Adipocyte (in vitro differentiated cells): ENCODE measurements at places on chromosomes 2 and 18.

DNA sequence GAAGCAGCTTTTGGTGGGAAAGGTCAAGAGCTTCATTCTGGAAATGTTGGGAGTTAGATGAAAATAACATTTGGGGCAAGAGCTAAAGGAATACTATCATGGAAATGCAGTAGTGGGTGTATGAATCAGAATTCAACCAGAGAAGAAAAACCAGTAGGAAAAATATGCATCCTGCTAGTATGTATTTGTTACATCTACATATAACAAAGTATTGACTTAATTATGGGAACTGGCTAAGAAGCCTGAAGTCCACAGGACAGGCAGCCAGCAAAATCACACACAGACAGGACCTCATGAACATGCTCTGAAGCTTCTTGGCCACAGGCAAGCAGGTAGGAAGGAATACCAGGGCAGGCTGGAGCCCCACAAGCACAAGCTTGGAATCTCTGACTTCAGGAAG, 185.8 kb downstream of the FBXO15 start:
- DNase-seq, result no peak

DNA sequence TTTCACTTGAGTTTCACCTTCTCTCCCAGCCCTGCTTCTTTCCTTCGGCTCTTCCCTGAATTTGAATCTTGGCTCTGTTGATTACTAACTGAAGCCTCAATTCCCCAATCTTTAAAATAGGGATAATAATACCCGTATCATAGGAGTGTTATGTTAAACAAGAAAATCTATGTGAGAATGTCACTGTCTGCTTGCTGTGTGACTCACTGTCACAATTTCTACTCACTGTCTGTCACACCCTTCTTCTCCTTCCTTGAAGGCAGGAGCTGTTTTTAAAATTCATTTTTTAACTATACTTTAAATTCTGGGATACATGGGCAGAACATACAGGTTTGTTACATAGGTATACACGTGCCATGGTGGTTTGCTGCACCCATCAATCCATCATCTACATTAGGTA, 141.6 kb upstream of the CXCR4 start:
- no peak for DNase-seq

DNA sequence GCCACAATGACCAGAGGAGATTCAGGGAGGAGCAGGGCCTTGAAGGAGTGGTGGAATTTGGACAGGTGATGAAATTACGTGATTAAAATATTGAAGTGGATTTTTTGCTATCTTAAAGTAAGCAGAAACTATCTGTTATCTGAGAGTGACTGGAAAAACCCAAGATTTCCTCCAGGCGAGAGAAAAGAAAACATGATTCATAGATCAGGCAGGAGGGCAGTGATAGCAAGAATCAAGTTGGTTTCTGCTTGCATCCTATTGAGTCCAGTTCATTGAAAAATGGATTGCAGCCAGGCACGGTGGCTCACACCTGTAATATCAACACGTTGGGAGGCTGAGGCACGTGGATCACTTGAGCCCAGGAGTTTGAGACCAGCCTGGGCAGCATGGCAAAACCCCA, 127.8 kb downstream of the NXPH2 start:
- peak; percentile 15 for DNase-seq

GRCh38 chr2:14952400-14952963, 320.0 kb downstream of the LRATD1 start:
- DNase-seq, result no peak

DNA sequence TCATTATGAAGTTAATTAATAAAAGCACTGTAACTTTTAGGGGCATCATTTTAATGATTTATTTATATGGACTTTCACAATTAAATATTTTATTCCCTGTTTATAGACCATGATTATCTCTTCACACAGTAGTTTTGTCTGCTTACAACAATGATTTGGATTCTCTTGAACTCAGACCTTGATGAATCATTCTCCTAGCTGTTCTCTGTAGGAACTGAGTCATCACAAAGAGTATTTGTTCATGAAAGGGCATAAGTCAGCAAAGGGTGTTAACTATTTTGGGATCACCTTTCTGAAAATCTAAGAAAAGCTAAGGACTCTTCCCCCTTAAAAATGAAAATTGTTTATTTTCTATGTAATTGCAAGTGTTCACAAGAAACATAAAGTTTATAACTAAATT, 461.1 kb upstream of the UBE2E3 start:
- peak; percentile 35 for DNase-seq

GRCh38 chr2:189142893-189143759, 36.4 kb downstream of the COL5A2 start:
- peak; percentile 59 for DNase-seq

GRCh38 chr2:154908327-154908726, 209.8 kb downstream of the KCNJ3 start:
- DNase-seq, result no peak

GRCh38 chr2:7707723-7708122, 790.5 kb downstream of the RNF144A start:
- peak; percentile 54 for DNase-seq

DNA sequence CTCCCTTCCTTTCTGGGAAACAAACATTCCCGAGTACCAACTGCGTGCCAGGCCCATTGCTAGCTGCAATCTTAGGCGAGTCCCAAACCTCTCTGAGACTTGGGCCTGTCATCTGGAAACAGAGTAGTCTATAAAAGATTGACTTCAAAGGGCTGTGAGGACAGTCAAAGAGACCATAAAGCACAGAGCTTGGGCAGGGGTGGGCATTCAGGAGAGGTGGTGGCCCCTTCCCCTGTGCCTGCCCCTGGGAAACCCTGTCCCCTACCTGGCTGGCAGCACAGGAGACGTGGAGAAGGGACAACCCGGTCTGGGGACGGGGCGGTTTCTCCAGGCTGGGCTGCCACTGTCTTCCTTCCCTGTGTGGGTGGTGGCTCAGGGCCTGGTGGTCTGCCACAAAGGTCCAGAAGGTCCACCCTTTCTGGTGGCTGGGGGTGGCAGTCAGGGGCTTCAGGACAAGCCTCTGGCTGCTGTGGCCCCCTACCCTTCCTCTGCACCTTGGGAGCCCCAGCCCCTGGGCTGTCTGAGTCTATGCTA, 33.9 kb upstream of the FOSL2 start:
- DNase-seq, result no peak

GRCh38 chr18:63083020-63083531, 236.5 kb downstream of the BCL2 start:
- no peak for DNase-seq

DNA sequence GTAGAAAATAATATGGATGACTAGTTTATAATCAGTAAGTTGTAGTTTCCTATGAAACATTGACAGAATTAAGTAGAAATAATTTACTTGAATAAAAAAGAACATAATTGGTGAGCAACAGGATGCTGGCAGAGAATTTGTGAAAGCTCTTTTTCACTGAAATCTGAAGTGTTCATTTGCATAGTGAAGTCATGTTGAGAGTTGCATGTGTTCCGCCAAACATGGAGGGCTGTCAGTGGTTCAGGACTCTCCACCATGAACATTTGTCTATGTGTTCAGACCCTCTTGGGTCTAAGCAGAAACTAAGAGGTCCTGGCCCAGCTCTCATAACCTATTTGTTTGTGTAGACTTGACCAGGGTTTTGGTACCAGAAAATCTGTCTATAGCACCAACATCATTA, 182.5 kb upstream of the LINC00305 start:
- DNase-seq, result no peak

GRCh38 chr2:191169456-191170300, 18.9 kb upstream of the STAT4 start:
- DNase-seq, result no peak

DNA sequence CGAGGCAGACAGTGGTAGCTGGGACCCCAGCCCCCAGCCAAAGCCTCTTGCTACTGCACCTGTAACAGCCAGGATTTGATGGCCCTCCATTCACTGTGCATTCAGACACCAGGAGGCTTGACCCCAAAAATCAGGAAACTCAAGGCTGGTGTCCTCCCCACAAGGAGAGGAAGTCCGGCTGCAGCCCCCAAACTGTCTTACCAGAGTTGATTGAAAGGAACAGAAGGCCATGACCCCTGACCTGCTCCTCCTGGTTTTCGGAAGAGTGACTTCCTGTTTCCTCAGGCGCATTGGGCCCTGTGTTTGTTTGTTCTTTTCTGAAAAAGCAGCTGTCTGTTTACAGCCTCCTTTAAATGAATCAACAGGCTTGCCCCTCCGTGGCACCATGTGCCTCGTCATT, 111.6 kb downstream of the RNF144A start:
- DNase-seq, result no peak

DNA sequence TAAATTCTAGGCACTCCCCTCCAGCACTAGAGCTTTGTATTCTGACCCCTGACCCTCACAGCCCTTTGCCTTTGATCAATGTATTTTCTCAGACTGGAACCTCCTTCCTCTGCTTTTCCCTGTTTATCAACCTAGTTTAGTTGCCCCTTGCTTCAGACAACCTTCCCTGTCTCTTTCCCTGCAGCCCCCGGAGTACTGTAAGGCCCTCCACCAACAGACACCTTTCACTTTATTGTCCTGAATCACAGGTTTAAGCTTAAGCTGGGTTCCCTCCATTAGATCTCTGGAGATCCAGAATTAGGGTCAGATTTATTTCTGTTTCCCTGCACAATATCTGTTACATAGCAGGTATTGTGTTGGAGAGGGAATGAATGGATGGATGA, 140.2 kb downstream of the DDX1 start:
- DNase-seq, result no peak
